Right forelimb (tissue), 1 donor: ENCODE measurements at places on chromosomes 12 and 14.

DNA sequence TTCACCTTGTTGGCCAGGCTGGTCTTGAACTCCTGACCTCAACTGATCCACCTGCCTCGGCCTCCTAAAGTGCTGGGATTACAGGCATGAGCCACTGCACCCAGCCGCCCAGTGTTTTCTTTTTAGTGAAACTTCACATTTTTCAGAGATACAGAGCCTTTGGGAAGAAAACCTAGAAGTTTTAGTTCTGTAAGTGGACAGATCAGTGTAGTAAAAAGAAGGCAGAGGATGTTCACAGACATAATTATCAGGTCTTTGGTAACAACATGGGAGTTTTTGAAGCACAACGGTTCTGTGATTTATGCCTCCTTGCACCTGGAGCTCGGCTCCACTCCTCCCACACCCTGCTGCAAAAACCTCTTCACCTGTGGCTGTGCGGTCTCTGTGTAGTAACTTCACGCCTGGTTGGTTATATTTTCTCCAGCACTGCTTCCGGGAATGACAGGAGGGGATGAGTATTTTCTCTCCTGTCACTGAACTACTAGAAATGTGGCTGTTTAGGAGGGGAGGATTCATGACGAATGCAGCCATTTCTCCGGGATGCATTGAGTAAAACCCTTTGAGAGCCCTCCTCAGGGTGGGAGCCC, 67.0 kb downstream of the ARF6 start:
- DNase-seq = no peak

GRCh38 chr12:83865431-83865830, 1047.2 kb downstream of the SLC6A15 start:
- no peak for DNase-seq

DNA sequence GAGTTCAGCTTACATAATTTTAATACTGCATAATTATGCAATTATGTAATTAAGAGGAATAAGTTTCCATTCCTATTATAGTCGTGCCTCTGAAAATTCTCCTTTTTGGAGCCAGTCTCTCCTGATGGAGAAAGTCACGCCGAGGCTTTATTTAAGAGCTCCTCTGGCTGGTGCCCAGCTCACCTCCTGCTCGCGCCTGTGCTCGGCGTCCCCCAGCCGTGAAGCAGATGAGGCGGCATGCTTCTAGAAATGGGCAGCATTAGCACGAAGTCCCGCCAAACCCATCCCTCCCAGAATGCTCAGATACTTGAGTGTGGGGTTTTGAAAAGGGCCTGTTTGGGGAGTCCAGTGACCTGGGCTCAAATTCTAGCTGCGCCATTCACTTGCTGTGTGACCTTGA, 153.0 kb downstream of the PHETA1 start:
- DNase-seq = no peak

- no peak for DNase-seq
Observed at GRCh38 chr14:90692061-90692460, 124.2 kb downstream of the TTC7B start.

DNA sequence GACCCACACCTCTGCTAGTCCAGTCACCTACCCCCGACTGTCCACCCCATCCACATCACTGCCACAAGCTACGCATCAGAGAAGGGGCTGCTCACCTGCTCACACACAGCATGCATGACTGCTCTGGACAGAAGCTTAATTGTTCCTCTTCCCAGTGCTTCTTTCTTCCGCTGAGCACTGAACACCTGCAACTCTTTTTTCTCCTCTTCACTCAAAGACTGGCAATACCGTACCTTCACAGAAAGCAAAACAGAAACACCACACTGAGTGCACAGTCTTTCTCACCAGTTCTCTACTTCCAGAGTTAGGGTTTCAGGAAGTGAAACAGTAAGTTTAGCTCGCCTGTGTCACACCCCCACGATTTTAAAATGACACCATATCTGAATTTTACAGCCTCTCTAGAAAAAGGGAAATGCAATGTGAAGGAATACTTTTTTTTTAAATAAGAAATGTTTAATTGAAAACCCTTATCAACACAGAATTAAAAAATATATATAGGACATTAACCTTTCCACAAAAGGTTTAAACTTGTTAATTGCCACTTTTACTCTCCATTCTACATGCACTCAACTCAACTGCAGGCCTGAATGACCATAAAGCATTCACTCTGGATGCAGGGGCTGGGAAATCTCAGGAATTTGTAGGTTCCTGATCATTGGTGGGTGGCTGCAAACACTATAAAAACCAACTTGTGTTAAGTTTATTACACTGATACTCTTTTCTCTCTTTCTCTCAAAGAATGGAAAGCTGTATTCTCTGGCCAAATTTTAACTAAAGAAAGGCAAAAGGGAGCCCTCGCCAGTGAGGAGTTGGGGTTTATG, 120.0 kb downstream of the PRICKLE1 start:
- no peak for DNase-seq

DNA sequence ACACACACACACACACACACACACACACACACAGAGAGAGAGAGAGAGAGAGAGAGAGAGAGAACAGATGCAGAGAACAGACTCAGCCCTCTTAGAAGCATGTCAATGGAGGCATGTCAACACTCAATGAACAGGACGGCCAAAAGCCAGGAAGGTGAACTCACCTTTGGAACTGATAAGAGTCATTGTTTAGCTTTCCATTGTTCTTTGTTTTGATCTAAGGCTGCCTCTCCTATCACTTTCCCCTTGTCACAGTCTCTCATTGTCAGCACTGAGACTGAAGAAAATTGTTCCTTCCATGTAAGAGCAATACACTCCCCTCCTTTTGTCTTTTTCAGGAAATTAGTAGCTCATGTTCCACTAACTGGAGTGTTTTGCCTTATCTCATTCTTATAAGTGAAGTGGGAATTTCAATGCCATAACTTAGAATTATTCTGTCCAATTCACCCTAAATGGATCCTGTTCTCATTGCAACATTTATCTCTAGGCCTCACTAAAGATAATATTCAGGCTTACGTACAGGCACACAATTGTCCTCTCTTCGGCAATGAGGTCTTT, 218.0 kb downstream of the DUSP6 start:
- DNase-seq = no peak

- no peak for DNase-seq
Observed at GRCh38 chr12:67720351-67720856, 71.9 kb downstream of the DYRK2 start.

DNA sequence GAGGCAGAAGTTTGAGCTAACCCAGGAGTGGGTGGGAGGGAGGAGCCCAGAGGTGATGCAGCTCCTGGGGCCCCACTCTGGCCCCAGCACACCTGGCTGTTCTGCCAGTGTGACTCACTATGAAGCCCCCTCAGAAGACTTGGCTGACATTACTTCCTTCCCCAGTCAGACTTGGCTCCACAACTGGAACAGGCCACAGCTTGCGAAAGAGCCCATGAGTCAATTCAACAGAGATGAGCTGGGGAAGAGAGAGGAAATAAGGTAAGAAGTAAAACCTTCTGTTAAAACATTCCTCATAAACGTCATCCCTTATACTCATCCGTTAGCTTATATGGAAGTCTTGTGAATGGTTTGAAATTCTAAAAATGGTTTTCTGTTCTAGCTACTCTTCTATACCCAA, 245.9 kb downstream of the ADAMTS20 start:
- DNase-seq = no peak

- DNase-seq = no peak
Observed at GRCh38 chr12:9109737-9110491, 5.8 kb downstream of the A2M start.

GRCh38 chr14:22375321-22375930, 213.6 kb downstream of the DAD1 start:
- no peak for DNase-seq

- DNase-seq = no peak
Observed at GRCh38 chr12:130573766-130574165, 142.3 kb downstream of the RIMBP2 start.
